ENCODE measurements at places on chromosomes 5 and 9.
A peak's percentile ranks its signal among the peaks of the same experiment; 100 is the strongest.

GRCh38 chr9:122526602-122527001 is 491 bp downstream of the OR1N1 start:
- DNase-seq = no peak

- no peak for DNase-seq
These were observed 19.2 kb upstream of the TCF7 start for GRCh38 chr5:134095293-134095692.

- peak; percentile 32 for DNase-seq
These were observed 74.1 kb upstream of the HSPA9 start for GRCh38 chr5:138649316-138649720.

DNA sequence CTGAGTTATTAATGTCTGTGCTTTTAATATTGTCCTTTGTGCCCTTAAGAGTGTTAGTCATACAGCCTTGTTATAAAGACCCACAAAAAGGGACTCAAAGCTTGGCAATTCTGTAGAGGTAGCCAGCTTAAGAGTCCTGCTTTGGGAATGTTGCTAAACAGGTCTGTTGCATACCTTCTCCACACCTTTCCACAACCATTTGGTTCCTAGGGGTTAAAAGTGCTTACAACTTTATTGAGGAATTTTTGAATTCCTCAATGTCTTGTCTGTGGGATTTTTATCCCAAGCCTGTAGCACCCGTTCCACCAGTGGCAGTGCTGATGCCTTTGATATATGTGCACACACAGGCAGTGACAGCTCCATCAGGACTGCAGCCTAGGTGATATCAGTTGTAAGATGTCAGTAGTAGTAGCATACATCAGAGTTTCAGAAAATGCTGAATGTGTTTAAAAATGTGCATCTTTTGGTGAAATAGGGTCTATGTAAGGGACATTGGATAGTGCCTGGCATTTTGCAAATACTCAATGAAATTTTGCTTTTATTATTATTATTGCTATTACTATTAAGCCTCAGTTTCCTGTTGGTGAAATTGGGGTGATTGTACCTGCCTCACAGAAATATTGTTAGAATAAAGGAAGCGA is 68.5 kb downstream of the WWC1 start:
- DNase-seq = no peak

DNA sequence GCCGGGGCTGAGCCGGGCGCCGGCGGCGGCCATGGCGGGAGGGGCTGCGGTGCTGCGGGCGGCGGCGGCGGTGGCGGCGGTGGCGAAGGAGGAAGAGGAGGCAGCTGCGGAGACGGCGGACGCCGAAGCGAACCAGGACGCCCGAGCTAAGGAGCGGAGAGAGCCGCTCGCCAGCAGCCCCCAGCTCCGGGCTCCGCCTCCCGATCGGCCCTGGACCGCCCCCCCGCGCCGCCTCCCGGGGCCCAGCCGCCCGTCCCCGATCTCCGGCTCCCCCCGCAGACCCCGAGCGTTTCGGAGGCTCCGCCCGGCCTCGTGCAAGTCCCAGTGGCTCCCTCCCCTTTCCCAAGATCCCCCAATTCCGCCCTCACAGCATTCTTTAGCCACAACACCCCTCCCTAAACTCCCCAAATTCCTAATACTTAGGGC is at the start of gene ASTN2:
ASTN2 (minus strand) TSS at position 152 of the 426 bp plus-strand sequence; CDS start at position 33, 119 bp downstream.
- DNase-seq = peak; percentile 70

All from brain (organoid and tissue), 16 donors.